Right renal cortex interstitium (tissue), 3 donors: ENCODE measurements at places on chromosomes 16 and 17.

GRCh38 chr16:50153596-50154419 lies 702 bp downstream of the TENT4B start:
- DNase-seq: no peak

DNA sequence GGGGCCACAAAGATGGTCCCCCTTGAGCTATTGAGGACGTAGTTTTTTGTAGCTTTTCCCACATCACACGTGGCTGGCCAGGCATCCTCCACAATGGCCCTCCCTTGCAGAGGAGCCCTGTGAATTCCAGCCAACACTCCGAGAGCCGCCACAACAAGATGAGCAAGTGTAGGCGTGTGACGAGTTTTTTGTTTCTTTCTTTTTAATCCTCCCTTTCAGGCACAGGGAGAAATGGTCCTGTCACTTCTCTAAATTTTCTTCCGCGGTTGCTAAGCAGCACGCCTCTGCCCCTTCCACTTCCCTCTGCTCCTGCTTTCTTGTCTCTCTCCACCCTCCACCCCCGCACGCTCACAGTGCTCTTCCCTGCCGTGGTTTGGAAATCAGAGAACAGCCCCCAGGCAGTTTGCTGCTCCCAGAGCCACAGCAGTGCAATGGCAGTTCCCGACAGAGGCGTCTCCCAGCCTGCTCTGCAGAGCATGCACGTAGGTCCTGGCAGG lies 68.0 kb upstream of the MRTFB start:
- peak; percentile 51 for DNase-seq

- DNase-seq: no peak
Measured at GRCh38 chr17:75110234-75110937, 617 bp downstream of the ARMC7 start.

DNA sequence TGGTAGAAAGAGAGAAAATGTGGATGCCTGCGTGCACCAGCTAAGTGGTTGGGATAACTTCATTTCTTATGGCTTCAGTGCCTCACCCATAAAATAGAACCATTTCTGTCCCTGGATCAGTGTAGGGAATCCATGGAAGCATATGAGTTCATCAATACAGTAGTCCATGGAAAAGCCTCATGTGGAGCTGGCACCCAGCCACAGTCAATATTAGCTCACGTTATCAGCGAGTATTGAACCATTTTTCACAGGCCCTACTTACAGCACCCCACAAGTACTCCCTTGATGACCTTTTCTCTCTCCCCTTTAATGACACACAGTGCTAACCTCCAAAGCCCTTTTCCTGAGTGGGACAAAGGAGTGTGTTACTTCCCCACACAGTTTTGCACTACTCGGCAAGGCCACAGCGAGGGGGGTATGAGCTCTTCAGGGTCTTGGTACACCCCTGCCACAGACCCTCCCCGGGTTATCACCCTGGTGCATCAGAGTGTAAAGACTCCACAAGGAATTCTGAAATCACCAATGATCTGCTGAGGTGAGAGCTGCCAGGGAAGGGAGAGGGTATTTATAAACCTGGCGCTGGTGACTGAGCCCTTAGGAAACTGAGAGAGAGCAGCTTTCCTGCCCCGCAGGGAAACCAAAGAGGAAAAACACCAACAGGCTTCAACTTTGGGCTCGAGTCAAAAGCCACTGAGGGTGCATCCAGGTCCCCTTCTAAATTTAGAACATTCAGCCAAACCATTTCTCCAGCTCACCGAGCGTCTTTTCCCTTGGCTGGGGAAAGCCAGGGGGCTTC lies 36.9 kb downstream of the DYNLRB2 start:
- no peak for DNase-seq

- no peak for DNase-seq
Measured at GRCh38 chr17:55090079-55090492, 121.5 kb downstream of the STXBP4 start.

DNA sequence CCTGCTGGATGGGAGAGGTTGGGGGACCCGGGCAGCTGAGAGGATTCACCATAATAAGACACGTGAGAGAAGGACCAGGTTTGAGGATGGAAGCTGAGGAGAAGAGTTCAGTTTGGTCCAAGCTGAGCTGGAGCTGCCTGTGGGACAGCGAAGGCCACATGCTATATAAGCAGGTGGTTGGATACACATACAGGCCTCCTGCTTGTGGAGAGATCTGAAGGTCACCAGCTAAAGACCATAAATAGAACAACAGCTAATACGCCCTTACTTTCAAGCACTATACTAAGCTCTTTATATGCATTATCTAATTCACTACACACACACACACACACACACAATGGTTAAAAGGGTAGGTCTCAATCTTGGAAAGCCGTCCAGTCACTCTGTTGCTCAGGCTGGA lies 32.1 kb downstream of the DUSP14 start:
- no peak for DNase-seq

GRCh38 chr16:1825864-1826690 lies 548 bp downstream of the HAGH start:
- DNase-seq: no peak

DNA sequence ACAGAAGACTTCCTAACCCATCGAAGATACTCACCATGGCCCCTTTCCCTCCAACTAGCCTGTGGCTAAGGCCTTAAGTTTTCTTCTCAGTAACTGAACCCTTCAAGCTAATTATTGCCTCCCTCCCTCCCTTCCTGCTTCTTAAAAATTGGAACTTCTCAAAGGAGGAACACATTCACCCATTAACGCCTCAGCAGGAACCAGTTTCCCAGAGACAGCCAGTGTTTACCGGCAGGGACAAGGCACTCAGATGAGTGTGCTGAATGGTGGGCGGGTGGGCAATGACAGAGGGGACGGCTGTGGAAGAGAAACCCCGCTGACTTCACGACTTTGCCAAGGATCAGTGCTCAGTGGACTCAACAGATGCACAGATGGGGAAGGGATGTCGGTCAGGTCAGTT lies 20.3 kb downstream of the PITPNA start:
- DNase-seq: no peak

- no peak for DNase-seq
Measured at GRCh38 chr16:86931410-86931941, 353.1 kb downstream of the FOXL1 start.

DNA sequence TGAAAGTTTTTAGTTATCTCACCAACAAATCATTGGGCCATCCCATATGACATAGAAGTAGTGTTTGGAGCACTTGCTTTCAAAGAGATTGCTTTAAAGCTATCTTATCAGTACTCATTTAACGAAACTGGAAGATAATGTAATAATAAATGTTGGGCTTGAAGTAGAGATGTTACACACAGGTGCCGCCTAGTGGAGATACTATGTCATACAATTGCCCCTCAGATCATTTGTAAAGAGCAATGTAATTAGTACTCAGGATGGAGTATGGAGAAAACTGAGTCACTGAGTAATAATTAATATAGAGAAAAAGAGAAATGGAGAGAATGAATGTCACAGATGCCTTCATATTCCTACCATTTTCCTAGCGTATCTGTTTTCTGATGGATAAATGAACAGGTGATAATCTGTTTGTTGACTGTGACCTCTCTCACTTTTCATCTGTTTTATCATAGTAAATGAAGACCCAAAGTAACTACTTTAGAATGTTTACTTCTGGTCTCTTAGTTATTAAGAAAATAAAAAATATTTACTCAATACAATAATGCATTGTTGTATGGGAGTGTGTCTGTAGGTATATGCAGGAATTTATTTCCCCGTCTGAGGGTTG lies 80.4 kb downstream of the EFCAB5 start:
- peak; percentile 7 for DNase-seq

GRCh38 chr16:23394141-23394831 lies 58.7 kb downstream of the COG7 start:
- DNase-seq: no peak
